ENCODE measurements at places on chromosomes 4 and X. TPM values are rescaled to one million over a fixed set of nuclear protein-coding genes. Genes with fewer than 3 reads are reported as not detected.
A peak's percentile ranks its signal among the peaks of the same experiment; 100 is the strongest.

GRCh38 chrX:40445691-40446090 lies 135.1 kb upstream of the ATP6AP2 start:
- no peaks in the 10 kb centered on the region for H3K36me3 ChIP-seq
- H3K4me3 ChIP-seq: no peak overlapping the region
- DNase-seq: no peak
- H3K27me3 ChIP-seq: no peaks in the 10 kb centered on the region
- H3K4me1 ChIP-seq: no peaks in the 10 kb centered on the region

The ACE2 gene
- total RNA-seq: 16.8 TPM

DNA sequence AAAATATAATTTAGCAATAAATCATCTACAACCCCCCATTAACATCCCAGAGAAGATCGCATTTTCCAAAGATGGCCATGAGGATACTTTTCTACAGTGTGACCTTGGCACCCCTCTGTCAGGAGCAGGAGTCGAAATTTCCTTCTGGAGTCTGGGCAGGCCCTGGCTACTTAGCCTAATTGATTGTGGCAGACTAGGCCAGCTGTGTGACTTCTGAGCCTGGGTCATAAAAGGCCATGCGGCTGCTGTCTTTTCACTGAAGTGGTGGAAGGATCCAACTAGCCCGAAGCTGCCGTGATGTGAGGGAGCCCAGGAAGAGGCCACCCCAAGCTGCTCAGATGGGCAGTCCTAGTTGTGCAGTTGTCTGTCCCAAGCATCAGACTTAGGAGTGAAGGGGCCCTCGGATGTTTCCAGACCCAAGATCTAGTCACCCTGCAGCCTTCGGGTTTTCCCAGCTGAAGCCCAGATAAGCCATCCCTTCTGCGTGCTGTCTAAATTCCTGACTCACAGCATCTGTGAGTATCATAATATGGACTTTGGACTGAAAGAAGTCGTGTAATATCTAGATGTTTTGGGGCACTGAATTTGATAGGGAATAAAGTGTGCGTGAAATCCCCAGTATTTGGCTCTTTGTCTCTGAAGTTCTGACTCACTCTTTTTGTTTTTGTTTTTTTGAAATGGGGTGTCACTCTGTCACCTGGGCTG lies 21.0 kb downstream of the PDK3 start:
- H3K27ac ChIP-seq: no peak overlapping the region
- H3K4me1 ChIP-seq: no peaks in the 10 kb centered on the region
- DNase-seq: no peak
- H3K36me3 ChIP-seq: no peaks in the 10 kb centered on the region
- no peak overlapping the region for H3K4me3 ChIP-seq

DNA sequence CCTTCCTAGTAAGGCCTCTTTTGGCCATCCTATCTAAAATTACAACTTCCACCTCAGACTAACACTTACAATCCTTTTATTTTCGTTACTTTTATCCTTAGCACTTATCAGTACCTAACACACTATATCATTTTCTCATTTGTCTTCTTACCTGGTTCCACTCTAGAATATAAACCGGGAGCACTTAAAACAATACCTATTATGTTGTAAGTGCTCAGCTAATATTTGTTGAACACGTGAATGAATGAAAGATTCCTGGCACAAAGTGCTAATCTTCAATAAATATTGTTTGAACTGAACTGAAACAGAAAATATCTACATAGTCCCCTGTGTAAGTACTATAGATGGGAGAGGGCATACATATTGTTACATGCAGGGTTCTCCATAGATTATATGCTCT lies 14.4 kb downstream of the MGARP start:
- no peak for DNase-seq
- H3K36me3 ChIP-seq: no peaks in the 10 kb centered on the region
- no peak overlapping the region for H3K27ac ChIP-seq
- H3K27me3 ChIP-seq: no peaks in the 10 kb centered on the region
- H3K4me1 ChIP-seq: peaks cover 6% of the 10 kb centered on the region
- H3K4me3 ChIP-seq: no peak overlapping the region

DNA sequence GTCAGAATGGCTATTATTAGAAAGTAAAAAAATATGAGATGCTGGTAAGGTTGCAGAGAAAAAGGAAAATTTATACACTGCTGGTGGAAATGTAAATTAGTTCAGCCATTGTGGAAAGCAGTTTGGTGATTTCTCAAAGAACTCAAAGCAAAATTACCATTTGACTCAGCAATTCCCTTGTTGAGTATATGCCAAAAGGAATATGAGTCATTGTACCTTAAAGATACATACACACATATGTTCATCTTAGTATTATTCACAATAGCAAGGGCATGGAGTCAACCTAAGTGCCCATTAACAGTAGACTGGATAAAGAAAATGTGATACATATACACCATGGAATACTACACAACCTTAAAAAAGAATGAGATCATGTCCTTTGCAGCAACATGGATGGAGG lies 148.2 kb downstream of the COMMD8 start:
- H3K4me1 ChIP-seq: no peaks in the 10 kb centered on the region
- no peak for DNase-seq
- no peaks in the 10 kb centered on the region for H3K36me3 ChIP-seq
- H3K4me3 ChIP-seq: no peak overlapping the region

- DNase-seq: no peak
- no peak overlapping the region for H3K27ac ChIP-seq
- H3K4me1 ChIP-seq: no peaks in the 10 kb centered on the region
- H3K27me3 ChIP-seq: no peaks in the 10 kb centered on the region
- H3K4me3 ChIP-seq: no peak overlapping the region
Measured at GRCh38 chr4:141244419-141244818, 23.7 kb downstream of the ZNF330 start.

GRCh38 chrX:39481621-39482020 lies 616.1 kb downstream of the BCOR start:
- H3K36me3 ChIP-seq: no peaks in the 10 kb centered on the region
- no peak overlapping the region for H3K27ac ChIP-seq
- no peak for DNase-seq
- no peaks in the 10 kb centered on the region for H3K27me3 ChIP-seq
- H3K4me3 ChIP-seq: no peak overlapping the region
- peaks cover 7% of the 10 kb centered on the region for H3K4me1 ChIP-seq

The LPAR4 gene
- not detected for total RNA-seq

- peak overlapping the region; percentile 64 for H3K4me3 ChIP-seq
- peak overlapping the region; percentile 92 for H3K27ac ChIP-seq
- H3K36me3 ChIP-seq: no peaks in the 10 kb centered on the region
- H3K4me1 ChIP-seq: peaks cover 32% of the 10 kb centered on the region
Measured at GRCh38 chrX:136766785-136767103, 14.0 kb downstream of the ARHGEF6 start.

GRCh38 chr4:16993956-16994840 lies 95.8 kb upstream of the LDB2 start:
- no peak overlapping the region for H3K4me3 ChIP-seq
- no peaks in the 10 kb centered on the region for H3K27me3 ChIP-seq
- peaks cover 8% of the 10 kb centered on the region for H3K4me1 ChIP-seq
- H3K36me3 ChIP-seq: no peaks in the 10 kb centered on the region

DNA sequence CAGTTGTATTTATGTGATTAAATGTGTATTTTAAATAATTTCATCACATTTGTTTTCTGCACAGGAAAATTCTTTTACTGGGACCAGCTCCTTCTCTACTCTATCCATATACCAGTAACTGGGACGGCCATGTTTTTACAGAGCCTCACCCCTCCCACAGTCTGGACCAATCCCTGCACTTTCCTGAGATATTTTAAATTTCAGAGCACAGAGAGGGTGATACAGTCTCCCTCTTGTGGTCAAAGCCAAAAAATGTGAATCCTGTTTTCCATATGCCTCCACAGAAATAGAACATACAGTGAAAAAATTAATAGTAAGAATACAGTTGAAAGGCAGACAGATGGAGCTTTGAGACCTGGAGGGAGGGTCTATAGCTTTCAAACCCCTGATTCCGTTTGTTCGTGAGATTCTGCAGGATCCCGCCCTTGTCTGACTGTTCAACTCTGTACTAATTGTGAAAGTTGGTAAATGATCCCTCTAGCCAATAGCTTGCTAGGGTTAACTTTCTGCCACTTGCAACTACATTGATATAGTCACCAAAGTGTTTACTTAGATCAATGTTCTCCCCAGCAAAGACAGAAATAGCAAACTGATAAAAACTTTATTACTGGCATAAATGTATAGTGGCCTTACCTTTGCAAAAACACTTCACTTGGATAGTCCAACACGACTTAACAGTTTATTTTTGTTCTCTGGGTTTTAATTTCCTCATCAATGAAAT lies 172.2 kb downstream of the PPARGC1A start:
- H3K27ac ChIP-seq: no peak overlapping the region
- no peaks in the 10 kb centered on the region for H3K4me1 ChIP-seq
- no peak overlapping the region for H3K4me3 ChIP-seq
- no peaks in the 10 kb centered on the region for H3K36me3 ChIP-seq
- no peak for DNase-seq

- no peaks in the 10 kb centered on the region for H3K27me3 ChIP-seq
- DNase-seq: no peak
- H3K4me3 ChIP-seq: no peak overlapping the region
- no peaks in the 10 kb centered on the region for H3K4me1 ChIP-seq
- no peak overlapping the region for H3K27ac ChIP-seq
- no peaks in the 10 kb centered on the region for H3K36me3 ChIP-seq
Measured at GRCh38 chrX:9433596-9433995, 31.3 kb upstream of the TBL1X start.

DNA sequence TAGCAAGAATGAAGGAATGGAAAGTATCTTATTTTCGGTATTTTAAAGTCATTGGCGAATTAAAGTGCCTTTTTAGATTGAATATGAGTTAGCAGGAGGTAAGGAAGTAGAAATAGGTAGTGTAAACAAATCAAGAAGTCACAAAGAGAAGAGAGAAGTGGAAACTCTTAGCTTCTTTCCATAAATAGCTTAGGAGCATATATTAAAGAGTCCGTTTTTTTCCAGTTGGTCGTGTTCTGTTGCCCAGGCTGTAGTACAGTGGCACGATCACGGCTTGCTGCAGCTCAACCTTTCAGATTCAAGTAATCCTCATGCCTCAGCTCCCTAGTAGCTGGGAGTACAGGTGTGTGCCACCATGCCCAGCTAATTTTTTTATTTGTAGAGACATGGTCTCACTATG lies 56.4 kb downstream of the UBE2K start:
- H3K27me3 ChIP-seq: no peaks in the 10 kb centered on the region
- H3K4me3 ChIP-seq: no peak overlapping the region
- no peak overlapping the region for H3K27ac ChIP-seq

GRCh38 chr4:138938366-138938690 lies 77.3 kb upstream of the NOCT start:
- no peaks in the 10 kb centered on the region for H3K36me3 ChIP-seq
- no peaks in the 10 kb centered on the region for H3K27me3 ChIP-seq
- H3K4me1 ChIP-seq: no peaks in the 10 kb centered on the region
- no peak overlapping the region for H3K27ac ChIP-seq

DNA sequence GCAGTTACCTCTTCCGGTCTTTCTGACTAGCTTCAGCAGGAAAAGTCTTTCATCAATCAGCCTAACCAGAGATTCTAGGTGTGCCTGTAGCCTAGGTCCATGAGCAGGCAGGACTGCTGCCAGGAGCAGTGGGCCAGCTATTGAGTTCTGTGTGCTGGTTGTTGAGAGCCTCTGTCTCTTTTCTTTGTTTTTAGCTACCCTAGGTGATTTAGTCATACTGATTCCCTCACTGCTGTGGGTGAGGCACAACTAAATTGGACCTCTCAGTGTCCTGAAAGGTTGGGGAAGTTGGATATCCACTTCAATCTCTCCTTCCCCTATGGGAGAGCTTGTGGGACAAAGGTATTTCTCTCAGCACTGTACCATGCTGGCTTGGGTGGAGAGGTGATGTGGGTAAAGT lies 354.9 kb downstream of the GPAT3 start:
- H3K27ac ChIP-seq: no peak overlapping the region
- no peak overlapping the region for H3K4me3 ChIP-seq
- H3K36me3 ChIP-seq: no peaks in the 10 kb centered on the region
- H3K27me3 ChIP-seq: no peaks in the 10 kb centered on the region
- H3K4me1 ChIP-seq: no peaks in the 10 kb centered on the region
